ENCODE measurements at places on chromosomes 5 and 9. TPM values are rescaled to one million over a fixed set of nuclear protein-coding genes. Genes with fewer than 3 reads are reported as not detected.

Gene ACSL6
- total RNA-seq = not detected

DNA sequence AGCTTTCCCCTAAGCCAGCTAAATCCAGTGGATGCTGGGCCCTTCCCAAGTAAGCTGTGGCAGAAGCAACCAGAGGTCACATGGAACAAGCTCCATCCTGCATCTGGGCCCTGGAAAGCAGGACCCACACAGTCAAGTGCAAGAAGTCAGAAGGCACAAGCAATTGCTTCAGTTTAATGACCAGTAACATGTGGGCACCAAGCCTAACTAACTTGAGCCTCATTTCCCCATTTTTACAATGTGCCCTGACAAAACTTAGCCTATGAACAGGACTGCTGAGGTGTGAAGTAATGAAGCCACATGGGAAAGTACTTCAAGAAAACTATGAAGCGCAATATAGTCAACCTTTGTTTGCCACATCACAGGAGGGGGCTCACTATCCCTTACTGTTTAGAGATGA lies 90.5 kb downstream of the TLE1 start:
- H3K27ac ChIP-seq = no peak overlapping the region
- H3K4me3 ChIP-seq = no peak overlapping the region
- DNase-seq = no peak
- peaks cover 17% of the 10 kb centered on the region for H3K36me3 ChIP-seq
- no peaks in the 10 kb centered on the region for H3K27me3 ChIP-seq
- H3K4me1 ChIP-seq = peaks cover 28% of the 10 kb centered on the region

DNA sequence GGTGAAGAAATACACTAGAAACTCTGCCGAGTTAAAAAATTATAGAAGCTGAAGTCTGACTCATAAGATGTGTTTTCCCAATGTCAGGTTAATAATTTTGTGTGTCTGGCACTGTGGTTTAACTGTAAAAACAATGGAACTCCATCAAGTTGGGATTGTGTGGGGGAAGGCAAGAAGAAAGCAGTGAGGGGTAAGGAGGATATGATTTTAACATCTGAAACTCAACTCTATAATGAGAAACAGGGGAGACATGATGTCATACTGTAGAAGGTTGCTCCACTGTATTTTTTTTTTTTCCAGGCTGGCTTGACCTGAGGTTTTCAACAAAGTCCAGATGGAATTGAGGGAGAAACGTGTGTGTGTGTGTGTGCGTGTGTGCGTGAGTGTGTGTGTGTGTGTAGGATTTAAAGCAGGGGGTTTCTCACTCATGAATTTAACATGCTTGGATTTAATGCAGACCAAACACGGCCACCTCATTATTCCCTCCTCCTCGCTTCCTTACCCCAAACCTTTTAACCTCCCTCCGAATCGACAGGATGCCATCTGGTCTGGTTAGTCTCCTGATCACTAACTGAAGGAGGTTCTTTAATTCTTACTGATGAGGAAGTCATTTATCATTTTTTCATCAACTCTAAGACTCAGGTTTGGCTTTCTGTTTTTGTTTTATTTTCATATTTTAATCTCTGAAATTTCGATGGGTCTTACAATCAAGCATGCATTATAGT lies 140.2 kb upstream of the LPAR1 start:
- H3K4me3 ChIP-seq = peak overlapping the region; percentile 51
- H3K36me3 ChIP-seq = no peaks in the 10 kb centered on the region
- H3K27me3 ChIP-seq = no peaks in the 10 kb centered on the region
- peaks cover 22% of the 10 kb centered on the region for H3K4me1 ChIP-seq
- no peak for DNase-seq
- H3K27ac ChIP-seq = peak overlapping the region; percentile 92

GRCh38 chr5:41637869-41638268 lies 127.5 kb upstream of the PLCXD3 start:
- no peak overlapping the region for H3K27ac ChIP-seq
- H3K4me1 ChIP-seq = no peaks in the 10 kb centered on the region
- no peak for DNase-seq
- peaks cover 27% of the 10 kb centered on the region for H3K27me3 ChIP-seq

- H3K27ac ChIP-seq = no peak overlapping the region
- no peak for DNase-seq
- peaks cover 7% of the 10 kb centered on the region for H3K27me3 ChIP-seq
- H3K36me3 ChIP-seq = peaks cover 4% of the 10 kb centered on the region
Measured at GRCh38 chr5:10461041-10461440, 19.4 kb downstream of the ROPN1L start.

- H3K4me1 ChIP-seq = peaks cover 31% of the 10 kb centered on the region
- H3K4me3 ChIP-seq = no peak overlapping the region
- no peak overlapping the region for H3K27ac ChIP-seq
- H3K36me3 ChIP-seq = no peaks in the 10 kb centered on the region
- no peaks in the 10 kb centered on the region for H3K27me3 ChIP-seq
- DNase-seq = no peak
Measured at GRCh38 chr5:113235884-113236283, 198.9 kb downstream of the TSSK1B start.

GRCh38 chr9:93963969-93964368 lies 8.8 kb upstream of the BARX1 start:
- no peaks in the 10 kb centered on the region for H3K36me3 ChIP-seq
- H3K27ac ChIP-seq = no peak overlapping the region
- no peak for DNase-seq
- peaks cover 16% of the 10 kb centered on the region for H3K27me3 ChIP-seq
- H3K4me3 ChIP-seq = no peak overlapping the region
- H3K4me1 ChIP-seq = peaks cover 43% of the 10 kb centered on the region
